RKO (cell line): ENCODE measurements at places on chromosomes 4 and X.

DNA sequence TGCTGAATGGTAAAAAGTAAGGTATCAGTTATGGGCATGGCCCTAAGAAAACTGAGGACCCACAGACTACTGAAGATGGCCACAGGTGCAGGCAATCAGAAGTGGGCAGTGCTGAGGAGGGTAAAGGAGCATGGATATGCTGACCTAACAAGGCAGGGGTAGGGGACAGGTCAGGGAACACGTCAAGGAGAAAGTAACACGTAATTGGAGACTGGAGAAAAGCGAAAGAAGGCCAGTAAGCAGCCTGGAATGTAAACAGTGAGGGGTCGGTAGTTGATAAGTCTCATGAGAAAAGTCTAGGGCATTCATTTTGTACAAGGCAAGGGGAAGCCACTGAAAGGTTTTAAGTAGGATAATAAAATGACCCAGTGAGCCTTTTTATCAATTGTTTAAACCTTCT lies 153.3 kb downstream of the PRDM5 start:
- DNase-seq: peak; percentile 12

- DNase-seq: peak; percentile 76
Measured at GRCh38 chrX:15349046-15349445, 13.7 kb upstream of the PIGA start.

DNA sequence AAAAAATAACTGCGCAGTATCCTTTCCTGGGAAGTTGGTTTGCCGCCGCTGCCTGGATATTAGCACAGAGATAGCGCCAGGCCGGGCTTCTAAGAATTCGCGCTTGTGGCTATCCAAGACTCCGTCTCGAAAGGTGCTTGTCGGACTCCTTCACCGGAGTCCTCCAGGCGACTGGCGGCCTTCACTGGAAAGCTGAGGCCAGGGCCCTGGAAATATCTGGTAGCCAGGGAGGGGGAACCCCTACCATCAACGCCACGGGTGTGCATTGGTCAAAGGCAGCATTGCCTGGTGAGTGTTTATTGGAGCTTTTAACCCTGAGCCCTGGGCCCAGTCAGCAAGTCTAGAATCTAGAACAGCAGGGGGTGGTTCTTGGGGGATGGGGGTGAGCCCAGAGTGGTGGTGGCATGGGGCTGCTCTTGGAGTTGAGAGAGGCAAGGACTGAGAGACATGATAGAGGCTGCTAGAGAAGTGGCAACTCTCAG lies 577 bp upstream of the PIM2 start:
- DNase-seq: peak; percentile 51

- DNase-seq: no peak
Measured at GRCh38 chr4:122739174-122739573, 6.7 kb downstream of the BBS12 start.

- no peak for DNase-seq
Measured at GRCh38 chrX:31808357-31808756, 736.5 kb upstream of the FTHL17 start.

DNA sequence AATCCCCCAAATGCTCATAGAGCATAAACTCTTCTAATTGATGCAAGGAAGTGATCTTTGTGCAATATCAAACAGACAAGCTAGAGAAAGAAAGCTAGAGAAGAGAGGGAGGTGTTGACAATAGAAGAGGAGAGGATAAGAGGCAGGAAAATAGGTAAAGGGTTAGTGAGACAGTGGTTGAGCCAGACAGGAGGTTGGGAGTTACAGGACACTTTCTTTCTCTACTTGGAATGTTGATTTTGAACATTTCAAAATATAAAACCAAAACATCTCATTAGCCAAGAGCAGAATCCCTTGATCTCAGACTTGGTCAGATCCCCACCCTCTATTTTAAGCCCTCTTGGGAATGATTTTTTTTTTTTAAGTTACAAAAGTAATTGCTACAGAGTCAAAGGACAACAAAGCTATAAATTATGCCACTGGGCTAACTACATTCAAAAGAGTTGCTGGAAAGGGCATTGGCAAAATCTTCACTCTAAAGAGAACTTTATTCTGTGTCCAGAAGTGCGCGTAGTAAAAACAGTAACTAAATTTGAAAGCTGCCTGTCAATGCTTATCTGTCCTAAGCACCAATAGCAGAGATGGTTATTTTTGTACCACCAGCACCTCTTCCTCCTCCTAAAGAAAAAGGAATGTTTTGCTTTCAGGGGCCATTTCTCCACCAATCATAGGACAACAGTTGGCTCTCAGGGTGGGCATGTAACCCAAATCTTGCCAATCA lies 133.8 kb downstream of the PDGFC start:
- no peak for DNase-seq

- no peak for DNase-seq
Measured at GRCh38 chrX:105302246-105302645, 81.8 kb upstream of the TEX13A start.

- DNase-seq: no peak
Measured at GRCh38 chr4:7807351-7807921, 132.2 kb downstream of the AFAP1 start.

GRCh38 chr4:73741750-73742489 lies 1.6 kb downstream of the CXCL8 start:
- no peak for DNase-seq

- DNase-seq: no peak
Measured at GRCh38 chr4:8516061-8516573, 64.1 kb upstream of the GPR78 start.

- no peak for DNase-seq
Measured at GRCh38 chrX:134798472-134798871, 140.2 kb upstream of the PLAC1 start.

DNA sequence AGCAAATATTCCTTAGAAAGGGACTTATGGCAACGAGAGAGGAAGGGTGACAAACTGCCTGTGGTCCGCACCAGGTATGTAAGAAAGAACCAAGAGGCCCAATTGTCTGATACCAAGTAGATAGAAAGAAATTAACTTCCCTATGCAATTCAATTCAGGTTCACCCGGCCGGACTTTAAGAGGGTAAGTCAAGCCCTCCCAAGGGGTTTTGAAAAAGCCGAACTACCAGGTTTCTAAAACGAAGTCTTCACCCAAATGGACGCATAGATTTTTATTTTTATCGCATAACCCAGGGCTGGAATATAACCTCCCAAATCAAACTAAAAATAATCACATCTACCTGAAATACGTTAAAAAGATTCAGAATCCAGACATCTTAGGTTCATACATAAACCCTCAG lies 1.6 kb upstream of the MAB21L2 start:
- no peak for DNase-seq

DNA sequence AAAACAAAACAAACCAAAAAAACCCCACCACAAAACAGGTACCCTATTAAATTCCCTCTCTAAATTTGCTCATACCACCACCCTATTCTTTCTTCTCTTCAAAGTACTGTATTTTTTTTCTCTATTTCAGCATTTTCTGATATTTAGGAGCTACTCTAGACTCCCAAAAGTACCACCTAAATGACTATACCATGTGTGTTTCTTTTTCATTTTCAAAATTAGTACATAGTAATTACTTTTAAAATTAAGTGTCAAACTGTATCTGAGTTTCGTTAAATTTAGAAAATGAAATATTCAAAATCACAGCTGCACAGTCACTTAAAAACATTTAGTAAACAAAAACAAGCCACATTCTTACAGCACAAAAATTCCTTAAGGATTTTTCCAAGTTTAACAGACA lies 161.7 kb downstream of the FBXW7 start:
- no peak for DNase-seq

DNA sequence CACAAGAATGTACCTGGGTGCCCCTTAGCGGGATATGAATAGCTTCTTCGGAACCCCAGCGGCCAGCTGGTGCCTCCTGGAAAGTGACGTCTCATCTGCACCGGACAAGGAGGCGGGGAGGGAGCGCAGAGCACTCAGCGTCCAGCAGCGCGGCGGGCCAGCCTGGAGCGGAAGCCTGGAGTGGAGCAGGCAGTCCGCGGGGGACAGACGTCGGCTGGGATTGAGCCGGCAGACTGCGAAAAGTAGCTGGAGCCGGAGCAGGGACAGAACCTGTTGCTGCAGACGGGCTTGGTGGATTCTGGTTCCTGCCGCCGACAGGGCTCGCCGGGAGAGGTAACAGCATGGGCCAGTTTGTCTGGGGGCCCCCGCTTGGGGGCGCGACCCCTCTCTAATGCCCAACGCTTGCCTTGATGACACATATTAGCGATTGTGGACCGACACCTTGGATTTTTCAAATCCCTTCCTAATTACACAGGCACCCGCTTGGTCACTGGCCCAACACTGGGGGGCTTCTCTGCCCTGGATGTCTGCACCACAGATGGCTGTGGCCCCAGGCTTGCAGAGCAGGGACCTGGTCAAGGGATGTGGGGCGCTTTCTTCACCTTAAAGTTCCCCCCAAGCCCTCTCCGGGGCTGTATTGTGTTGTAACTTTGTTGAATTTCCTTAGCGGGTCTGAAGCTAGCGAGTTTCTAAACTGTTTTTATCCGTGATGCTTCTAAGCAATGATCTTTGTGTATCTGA lies at the start of gene NPFFR2:
Gene NPFFR2 (plus strand): TSS at position 133 of the 741 bp plus-strand sequence. CDS start 96,592 bp downstream, outside the sequence.
- no peak for DNase-seq

- DNase-seq: no peak
Measured at GRCh38 chr4:88381123-88381522, 2.5 kb downstream of the HERC6 start.

DNA sequence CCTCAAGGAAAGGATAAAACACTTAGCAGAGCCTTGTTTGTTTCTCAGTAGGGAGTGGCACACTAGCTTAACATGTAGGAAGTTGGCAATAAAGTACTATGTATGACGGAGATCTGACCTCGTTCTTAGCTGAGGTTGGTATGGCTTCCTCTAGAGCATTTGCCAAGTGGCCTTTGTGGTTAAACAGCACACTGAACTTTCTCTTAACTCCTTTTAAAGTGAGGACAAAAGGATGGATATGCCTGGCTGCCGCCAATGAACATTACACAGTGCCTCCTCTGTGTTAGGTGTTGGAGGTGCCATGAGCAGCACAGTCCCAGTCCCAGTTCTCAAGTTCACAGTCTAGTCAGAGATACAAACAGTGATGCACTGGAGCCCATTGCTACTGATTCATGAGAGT lies 54.4 kb downstream of the VGLL1 start:
- no peak for DNase-seq

- DNase-seq: no peak
Measured at GRCh38 chr4:108465886-108466500, 154.4 kb upstream of the RPL34 start.

GRCh38 chrX:140764401-140764919 lies 54.9 kb downstream of the LINC00632 start:
- DNase-seq: no peak

GRCh38 chr4:82372517-82373485 lies 990 bp downstream of the HNRNPD start:
- DNase-seq: peak; percentile 89

GRCh38 chr4:1683261-1683735 lies 815 bp downstream of the FAM53A start:
- DNase-seq: peak; percentile 80

DNA sequence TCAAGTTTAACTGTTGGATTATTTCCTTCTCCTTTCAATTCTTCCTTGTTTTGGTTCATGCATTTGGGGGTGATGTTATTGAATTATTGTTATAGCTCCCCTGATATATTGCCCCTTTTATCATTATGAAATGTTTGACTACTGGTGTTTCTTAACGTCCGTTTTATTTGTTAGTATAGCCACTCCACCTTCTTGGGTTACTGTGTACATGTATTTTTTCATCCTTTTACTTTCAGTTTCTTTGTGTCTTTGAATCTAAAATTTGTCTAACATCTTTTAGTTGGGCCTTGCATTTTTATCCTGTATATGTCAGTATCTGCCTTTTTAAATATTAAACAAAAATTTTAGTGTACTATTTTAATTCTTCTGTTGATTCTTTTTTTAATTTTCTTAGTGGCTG lies 88.7 kb downstream of the TNIP2 start:
- no peak for DNase-seq

GRCh38 chr4:47774079-47774478 lies 63.8 kb downstream of the CORIN start:
- DNase-seq: no peak

GRCh38 chr4:156896527-156896926 lies 75.1 kb downstream of the PDGFC start:
- no peak for DNase-seq

- DNase-seq: peak; percentile 4
Measured at GRCh38 chr4:13248621-13249298, 235.4 kb downstream of the RAB28 start.

DNA sequence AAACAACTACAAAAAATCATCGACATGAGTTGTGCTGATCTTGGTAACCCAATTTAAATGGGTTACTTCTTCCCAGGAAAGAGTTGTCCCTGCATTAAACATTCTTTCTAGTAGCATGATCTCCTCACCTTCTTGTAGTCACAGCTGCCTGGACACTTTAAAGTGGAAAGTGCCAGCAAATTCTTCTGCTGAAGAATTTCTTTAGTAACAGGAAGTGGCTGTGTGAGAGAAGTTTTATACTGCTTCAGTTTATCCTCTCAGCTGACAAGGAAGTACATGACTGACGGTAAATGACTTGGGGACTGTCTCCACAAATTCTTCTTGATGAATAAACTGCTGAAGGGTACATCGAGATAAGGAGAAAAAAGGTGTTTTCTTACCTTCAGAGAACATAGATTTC lies 18.2 kb upstream of the TNIP3 start:
- no peak for DNase-seq

DNA sequence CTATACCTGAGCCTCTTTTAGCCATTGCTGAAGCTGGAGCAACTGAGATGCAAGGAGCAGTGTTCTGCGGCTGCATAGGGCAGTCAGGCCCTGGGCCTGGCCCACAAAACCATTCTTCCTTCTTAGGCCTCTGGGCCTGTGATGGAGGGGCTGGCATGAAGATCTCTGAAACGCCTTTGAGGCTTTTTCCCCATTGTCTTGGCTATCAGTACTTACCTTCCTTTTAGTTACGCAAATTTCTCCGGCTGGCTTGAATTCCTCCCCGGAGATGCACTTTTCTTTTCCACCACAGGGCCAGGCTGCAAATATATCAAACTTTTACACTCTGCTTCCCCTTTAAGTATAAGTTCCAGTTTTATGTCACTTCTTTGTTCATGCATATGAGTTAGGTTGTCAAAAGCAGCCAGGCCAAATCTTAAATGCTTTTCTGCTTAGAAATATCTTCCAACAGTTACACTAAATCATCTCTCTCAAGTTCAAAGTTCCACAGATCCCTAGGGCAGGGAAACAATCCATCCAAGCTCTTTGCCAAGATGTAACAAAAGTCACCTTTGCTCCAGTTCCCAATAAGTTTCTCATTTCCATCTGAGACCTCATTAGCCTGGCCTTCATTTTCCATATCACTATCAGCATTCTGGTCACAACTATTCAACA lies 194.4 kb upstream of the PCDH7 start:
- DNase-seq: no peak

GRCh38 chr4:181998398-181999295 lies 244.6 kb upstream of the TENM3 start:
- DNase-seq: no peak

DNA sequence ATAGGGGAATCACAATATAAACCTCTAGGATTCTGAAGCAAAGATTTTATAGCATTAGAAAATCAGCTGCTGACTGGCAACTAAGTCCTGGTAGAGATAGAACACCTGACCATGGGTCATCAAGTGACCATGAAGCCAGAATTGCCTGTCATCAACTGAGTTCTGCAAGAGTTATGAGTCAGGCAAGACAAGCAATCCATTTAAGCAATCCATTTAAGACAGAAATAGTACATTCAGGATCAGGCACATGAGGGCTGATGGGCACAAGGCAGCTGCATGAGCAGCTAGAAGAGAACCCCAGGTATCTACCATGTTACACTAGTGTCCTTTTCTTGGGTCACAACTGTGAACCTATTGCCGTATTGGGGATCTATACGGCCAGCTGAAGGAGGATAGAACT lies 98.9 kb downstream of the SPRY1 start:
- DNase-seq: peak; percentile 40
